Endothelial cell of umbilical vein (primary cell): ENCODE measurements at places on chromosomes 6 and 20. TPM values are rescaled to one million over a fixed set of nuclear protein-coding genes. Genes with fewer than 3 reads are reported as not detected.
A peak's percentile ranks its signal among the peaks of the same experiment; 100 is the strongest.

The REV3L gene
- total RNA-seq, result 19.5 and 22.7 TPM in 2 replicates

The GNAS-AS1 gene
- total RNA-seq, result 0.58 and 0.74 TPM in 2 replicates

The EPPIN gene
- not detected in 2 replicates for total RNA-seq

The SUMO4 gene
- 2.6 and 3.1 TPM in 2 replicates for total RNA-seq

The C6orf58 gene
- total RNA-seq, result not detected in 2 replicates

The COX4I2 gene
- total RNA-seq, result not detected in 2 replicates

DNA sequence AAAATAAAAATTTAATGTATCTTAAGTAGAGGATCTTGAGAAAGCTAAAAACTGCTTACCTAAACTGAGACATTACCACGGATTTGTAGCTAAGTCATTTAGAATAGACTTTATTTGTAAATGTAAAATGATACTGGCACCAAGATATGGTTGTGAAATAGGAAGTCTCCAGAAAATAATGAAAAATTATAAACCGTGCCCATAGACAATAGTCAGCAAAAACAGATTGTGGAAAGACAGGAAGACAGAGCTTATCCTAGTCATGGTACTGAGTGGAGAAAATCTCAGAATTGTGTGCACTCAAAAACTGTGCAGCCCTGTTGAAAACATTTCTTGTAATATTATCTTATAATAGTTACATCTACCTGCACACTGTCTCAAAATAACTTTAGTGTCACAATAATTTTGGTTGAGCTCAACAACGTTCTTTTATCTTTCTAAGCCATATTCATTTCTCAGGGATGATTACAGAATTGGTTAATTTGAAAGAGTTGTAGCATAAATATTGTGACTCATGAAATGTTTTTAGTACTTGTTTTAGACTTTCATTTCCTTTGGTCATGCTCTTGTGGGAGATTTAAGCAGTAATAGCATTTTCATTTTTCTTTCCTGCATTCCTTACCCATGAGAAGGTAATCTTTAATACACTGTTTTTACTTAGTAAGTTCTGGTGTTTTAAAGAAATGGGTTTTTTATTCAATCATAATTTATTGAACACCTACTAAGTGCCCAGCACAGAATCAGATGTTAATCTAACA is 174.5 kb downstream of the SOX4 start:
- DNase-seq, result peak; percentile 85

GRCh38 chr6:76984572-76984971 is 478.7 kb downstream of the HTR1B start:
- peak; percentile 8 for DNase-seq

- peak; percentile 93 for DNase-seq
Observed at GRCh38 chr6:116648156-116648555, 20.4 kb downstream of the ZUP1 start.

DNA sequence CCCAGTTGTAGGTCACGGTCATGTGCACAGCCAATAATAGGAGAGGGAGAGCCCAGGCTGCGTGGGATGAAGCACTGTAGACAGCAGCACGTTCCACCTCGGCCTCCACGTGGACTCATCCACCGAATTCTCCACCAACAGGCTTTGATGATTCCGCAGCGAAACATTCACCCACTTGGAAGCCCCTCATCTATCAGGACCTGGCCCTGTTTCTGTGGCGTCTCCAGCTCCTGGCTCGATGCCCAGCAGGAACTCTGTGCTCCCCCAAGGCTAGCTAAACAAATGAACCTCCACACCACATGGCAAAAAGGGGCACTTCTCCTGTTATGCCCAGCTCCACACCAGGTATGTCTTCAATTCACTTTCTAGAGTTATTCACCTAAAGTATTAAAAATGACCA is 237.9 kb upstream of the PDE10A start:
- DNase-seq, result no peak

DNA sequence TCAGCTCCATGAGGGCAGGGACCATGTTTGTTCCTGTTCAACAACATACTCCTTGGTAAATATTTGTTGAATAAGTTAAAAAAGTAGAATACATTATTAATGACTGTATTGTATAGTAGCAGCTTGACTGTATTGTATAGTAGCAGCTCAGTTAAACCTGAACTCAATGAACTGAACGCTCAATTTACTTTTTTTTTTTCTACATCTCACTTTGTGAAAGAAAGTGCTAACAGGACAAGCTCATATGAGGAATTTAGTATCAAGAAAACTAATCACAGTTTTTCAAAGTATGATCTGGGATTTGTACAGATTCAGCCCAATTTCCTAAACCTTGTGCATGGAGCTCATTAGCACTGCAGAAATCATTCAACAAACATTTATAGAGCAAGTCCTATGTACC is 38.8 kb upstream of the NR2E1 start:
- DNase-seq, result no peak

- peak; percentile 71 for DNase-seq
Observed at GRCh38 chr6:139323511-139324300, 31.9 kb upstream of the TXLNB start.

- DNase-seq, result no peak
Observed at GRCh38 chr20:47454298-47455132, 47.2 kb upstream of the NCOA3 start.

GRCh38 chr6:56691814-56692213 is 49.1 kb upstream of the DST start:
- no peak for DNase-seq

- DNase-seq, result no peak
Observed at GRCh38 chr20:58021481-58021880, 207.0 kb downstream of the ANKRD60 start.

DNA sequence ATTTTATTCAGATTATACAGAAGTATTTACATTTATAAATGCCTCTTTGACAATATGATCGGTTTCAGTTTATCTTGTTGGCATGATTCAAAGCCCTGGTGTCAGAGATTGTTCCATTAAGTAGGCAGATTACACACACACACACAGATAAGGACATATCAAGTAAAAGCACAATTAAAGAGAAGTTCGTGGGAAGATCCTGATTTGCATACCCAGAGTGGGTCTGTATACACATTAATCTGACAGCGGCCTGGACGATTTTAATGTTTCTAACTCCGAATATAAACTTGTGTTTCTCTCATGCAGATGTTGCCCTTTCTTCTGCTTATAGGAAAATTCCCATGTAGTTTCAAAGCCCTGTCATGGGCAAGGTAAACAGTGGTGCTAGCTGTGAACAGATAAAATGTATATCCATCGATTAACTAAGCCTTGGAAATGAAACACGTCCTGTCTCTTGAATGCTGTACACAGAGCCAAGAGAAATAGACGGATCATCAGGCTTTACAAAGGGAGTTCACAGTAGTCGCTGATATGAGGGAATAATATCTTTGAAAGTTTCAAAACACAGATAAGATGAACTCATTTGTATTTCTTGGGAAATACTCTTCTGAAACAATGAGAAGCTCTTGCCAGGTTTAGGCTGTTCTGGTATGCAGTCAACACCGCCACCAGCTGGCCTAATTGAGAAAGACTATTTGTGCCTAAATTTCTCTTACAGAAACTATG is 108.2 kb upstream of the GMDS start:
- peak; percentile 92 for DNase-seq

- DNase-seq, result no peak
Observed at GRCh38 chr6:104640150-104640700, 219.5 kb downstream of the HACE1 start.

GRCh38 chr20:38043512-38044300 is 10.2 kb downstream of the RPRD1B start:
- DNase-seq, result peak; percentile 16

GRCh38 chr20:50686821-50687220 is 4.5 kb downstream of the RIPOR3 start:
- no peak for DNase-seq

DNA sequence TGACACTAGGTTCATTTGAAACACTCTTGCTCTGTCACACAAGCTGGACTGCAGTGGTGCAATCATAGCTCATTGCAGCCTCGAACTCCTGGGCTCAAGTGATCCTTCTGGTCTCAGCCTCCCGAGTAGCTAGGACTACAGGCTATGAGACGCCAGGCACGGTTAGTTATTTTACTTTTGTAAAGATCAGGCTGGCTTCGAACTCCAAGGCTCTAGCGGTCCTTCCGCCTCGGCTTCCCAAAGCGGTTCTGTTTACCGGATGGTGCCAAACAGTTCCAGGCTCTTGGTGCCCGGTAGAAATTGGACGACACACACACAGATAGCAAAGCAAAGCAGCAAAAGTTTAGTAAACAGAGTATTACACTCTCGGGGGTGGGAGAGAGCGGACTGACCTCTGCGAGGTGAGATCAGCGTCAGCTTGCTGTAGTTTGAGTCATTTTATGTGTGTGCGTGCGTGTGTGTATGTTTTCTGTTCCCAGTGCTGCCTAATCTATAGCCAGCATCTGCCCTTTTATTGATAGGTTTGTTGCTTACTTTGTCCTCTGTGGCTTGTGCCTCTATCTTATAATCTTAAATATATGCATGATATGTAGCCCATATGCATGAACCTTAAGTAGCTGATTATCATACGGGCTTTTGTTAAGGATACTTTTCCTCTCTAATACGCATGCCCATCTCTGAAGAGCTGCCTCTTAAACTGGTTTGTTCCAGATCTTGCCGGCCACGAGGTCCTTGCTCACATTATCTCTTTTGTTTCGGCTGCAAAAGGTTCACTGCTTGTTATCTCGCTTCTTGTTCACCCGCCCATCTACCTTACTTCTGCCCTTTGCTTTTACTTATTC is 75.2 kb downstream of the OR2B2 start:
- peak; percentile 90 for DNase-seq

GRCh38 chr6:109339906-109340678 is 42.2 kb downstream of the CD164 start:
- no peak for DNase-seq

- DNase-seq, result peak; percentile 89
Observed at GRCh38 chr6:30682143-30683117, 4.0 kb downstream of the PPP1R18 start.

DNA sequence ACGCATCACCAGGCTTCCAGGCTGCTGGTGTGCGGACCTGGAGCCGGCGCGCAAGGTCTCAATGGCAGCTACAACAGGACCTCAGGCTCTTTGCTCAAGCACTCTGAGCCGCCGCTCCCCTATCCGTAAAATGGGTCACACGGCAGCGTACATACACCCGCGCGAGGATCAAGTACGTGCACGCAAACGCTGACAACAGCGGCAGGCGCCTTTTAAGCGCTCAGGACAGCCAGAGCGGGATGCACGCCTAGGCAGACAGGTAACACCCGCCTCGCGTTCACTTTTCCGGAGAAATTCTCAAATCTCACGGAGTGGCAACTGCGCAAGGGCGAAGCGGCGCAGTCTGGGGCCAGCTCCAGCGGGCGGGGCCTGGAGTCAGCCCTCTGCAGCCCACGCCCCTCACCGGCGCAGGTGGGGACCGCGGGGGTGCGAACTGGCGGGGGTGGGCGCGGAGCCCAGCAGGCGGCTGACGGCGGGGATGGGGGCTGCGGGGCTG is 535 bp downstream of the EXOC2 start:
- DNase-seq, result peak; percentile 63
